Dermis microvascular lymphatic vessel endothelial cell (primary cell): ENCODE measurements at places on chromosomes 3 and 15. TPM values are rescaled to one million over a fixed set of nuclear protein-coding genes. Genes with fewer than 3 reads are reported as not detected.

Gene NEIL1
- total RNA-seq, result 8.0 and 22.5 TPM in 2 replicates

Gene PLA1A
- 5.1 and 11.9 TPM in 2 replicates for total RNA-seq

Gene MYLK
- total RNA-seq, result 36.7 and 56.7 TPM in 2 replicates

Gene ACKR2
- total RNA-seq, result 3.5 and 23.5 TPM in 2 replicates

Gene OIP5
- total RNA-seq, result 3.3 and 8.3 TPM in 2 replicates
